ENCODE measurements at places on chromosomes 5 and 9.

GRCh38 chr9:127862075-127863011 is 7.9 kb upstream of the ENG start:
- DNase-seq = no peak

DNA sequence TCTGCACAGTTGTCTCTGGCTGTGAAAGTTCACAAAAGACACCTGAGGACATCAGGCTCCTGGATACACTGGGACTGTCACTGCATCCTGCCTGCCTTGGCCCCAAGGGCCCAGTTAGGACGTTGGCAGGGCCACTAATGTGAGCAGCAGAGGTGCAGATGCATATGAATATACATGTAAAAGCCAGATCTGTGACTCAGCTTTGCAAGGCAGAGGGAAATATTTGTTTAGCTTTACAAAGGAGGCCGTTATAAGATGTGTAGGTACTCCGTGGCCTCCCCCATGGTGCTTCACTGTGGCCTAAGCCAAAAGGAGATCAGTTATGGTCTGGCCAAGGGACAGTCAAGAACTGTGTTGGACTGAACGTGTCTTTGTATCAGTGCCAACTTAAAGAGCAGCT is 4.1 kb upstream of the C1QTNF3 start:
- no peak for DNase-seq

GRCh38 chr9:130938652-130939404 is at the start of gene FIBCD1:
Gene FIBCD1, minus strand, starts transcription at chr9:130939247. Its CDS starts 640 bp downstream, at chr9:130938607.
- DNase-seq = no peak

DNA sequence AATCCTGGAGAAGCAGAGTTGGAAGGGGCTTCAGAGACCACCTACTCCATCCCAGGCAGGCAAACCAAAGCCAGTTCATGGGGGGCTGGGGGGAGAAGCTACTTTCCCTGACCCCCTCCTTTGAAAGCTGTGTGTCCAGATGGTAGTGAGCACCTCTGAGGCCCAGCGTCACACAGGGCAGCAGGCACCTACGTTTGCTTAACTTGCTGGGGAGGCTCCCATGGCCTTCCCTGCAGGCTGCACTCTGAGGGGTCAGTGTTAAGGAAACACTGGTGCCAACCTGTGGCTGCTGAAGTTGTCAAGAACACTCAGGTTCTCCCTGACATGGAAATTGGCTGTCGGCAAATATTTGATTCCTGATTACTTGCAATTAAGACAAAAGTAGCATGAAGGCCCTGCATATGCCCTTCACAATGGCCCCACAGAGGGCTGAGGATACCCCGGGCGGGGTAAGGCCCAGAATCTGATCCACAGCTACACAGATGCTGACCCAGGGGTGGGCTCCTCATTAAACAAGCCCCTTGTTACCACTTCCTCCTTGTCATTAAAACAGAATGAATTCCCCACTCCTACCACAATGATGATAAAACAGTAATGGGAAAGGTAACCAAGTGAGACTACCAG is 208.5 kb downstream of the FSTL4 start:
- DNase-seq = no peak

DNA sequence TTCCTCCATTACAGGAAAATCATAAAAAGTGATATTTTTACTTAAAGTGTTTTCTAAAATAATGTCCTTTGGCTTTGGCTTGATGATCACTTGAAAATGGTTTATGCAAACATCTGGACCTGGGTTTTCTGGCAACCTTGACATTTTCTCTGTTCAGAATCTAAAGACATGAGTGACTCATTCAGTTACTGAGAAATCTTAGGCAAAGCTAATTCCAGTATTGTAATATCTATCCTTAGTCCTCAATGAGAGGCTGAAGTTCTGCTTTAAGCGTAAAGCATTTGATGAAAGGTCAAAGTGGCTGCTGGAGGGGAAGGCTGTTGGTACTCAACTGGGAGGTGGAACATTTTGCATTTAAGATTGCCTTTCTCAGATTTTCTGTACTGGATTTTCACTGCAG is 2.3 kb downstream of the MAN2A1 start:
- DNase-seq = no peak

- no peak for DNase-seq
These were observed 17.4 kb downstream of the GFI1B start for GRCh38 chr9:132995879-132996278.

DNA sequence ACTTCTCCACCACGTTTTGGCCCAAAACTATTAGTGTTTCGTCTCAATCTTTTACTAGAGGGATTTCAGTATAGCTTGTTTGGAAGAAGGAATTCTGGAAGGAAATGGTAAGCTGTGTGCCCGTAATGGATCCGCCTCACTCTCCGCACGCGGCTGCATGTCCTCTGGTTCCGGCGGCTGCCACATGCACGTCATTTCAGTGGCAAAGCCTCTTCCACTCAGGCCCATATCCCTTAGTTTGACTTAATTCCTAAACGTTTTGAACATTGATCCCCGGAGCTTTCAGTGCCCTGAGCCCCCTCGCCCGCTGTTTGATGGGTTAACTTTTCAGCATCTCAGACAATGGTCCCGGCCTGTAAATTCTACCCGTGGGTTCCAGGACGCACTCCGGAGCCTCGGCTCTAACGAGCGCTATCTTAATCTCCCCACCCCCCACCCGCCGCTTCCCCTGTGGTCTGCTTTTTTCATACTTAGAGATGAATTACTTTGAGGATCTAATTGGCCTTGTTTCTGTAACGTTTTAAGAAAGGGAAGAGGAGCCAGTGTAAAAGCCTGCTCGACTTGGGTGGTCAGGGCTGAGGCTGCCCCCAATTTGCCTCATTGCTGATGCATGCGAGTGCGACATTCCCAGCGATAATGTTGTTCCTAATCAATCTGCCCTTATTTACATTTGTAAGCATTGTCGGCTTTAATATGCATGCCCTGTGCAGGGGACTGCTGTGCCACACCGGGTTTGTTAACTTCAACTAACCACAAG is 4.6 kb downstream of the PTCH1 start:
- no peak for DNase-seq

- no peak for DNase-seq
These were observed 49.7 kb upstream of the NKD2 start for GRCh38 chr5:958701-959571.

- DNase-seq = no peak
These were observed 760.1 kb downstream of the MAT2B start for GRCh38 chr5:164265566-164265965.

DNA sequence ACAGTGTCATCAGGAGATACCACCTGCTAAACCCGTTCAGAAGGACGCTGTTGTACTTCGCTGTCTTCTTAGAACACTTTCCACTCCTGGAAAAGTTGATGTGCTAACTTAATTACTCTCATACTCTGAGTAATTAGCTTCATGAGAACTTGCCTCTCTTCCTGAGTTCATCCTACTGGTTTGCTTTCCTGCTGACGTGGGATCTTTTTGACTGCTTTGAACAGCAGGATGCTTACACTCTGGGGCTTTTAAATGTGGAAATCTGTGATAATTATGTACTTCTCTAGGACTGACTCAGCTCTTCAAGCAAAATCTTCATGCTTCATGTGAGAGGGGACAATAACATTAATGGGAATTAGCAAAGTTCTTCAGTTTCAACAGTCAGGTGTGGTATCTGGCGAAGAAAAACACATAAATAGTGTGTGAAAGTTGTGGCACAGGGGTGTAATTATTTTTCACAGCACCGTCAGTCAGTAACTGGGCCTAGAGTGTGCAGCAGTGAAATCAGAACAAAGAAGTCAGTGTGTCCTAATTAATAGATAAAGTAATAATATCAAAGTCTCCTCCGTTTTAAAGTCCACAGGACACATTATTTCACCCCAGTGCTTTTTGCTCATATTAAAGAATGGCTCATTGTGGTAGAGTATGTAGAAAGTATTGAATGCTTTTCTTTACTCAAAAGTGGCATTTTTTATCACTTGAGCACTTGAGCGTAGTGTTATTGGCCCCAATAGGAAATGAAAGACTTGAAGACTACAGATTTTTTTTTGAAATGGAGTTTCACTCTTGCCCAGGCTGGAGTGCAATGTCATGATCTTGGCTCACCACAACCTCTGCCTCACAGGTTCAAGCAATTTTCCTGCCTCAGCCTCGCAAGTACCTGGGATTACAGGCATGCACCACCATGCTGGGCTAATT is 140.9 kb upstream of the DMRT1 start:
- no peak for DNase-seq

- no peak for DNase-seq
These were observed 187.2 kb upstream of the CDH10 start for GRCh38 chr5:24831989-24832388.

GRCh38 chr9:124342776-124343485 is 72.3 kb downstream of the PSMB7 start:
- no peak for DNase-seq

GRCh38 chr9:122364783-122365150 is 6.1 kb upstream of the PTGS1 start:
- no peak for DNase-seq

DNA sequence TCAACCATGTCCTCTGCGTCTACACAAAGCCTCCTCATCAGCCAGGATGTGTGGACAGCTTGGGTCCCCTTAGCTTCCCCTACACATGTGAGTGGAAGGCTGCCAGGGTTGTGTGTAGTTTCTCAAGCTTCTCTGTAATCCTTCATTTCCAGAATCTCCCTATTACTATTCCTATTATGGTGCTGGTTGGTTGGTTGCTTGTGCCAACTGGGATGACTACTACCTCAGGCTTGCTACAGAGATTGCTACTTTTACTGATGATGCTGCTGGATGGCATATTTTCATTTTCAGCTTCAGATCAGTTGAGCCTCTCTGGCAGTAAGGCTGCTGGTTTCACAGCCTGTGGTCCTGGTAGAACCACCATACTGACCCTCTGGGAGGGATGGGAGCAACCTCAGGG is 39.9 kb downstream of the ATG10 start:
- DNase-seq = no peak

DNA sequence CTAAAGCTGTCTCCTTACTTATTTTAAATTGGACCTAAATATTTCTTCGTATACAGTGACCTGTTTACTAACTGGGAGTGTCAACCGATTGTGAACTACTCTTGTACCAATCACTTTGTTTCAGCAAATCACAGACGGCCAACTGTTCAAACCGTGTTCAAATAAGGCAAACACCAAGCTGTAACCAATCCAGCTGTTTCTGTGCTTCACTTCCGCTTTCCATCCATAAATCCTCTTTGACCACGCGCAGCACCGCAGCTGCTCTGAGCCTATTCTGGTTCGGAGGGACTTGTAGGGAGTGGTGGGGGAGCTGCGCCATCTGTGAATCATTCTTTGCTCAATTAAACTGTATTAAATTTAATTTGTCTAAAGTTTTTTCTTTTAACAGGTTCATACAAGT is 4.8 kb upstream of the FAM240B start:
- DNase-seq = no peak

DNA sequence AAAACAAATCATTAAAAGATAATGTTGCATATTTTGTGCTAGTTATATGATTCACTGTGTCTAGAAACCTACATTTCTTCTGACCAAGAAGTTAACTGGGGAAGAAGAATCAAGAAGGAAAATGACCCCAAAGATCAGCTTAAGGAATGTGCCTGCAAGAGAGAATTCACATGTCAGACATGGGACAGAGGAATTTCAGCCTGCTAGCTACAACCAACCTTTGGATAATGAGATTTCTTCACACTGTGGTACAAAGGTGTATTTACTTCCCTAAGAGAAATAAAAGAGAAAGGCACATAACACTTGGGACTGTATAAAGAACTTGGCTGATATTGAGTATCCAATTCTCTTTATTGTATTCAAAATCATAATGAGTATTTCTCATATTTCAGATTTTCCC is 39.6 kb upstream of the ELL2 start:
- DNase-seq = no peak

DNA sequence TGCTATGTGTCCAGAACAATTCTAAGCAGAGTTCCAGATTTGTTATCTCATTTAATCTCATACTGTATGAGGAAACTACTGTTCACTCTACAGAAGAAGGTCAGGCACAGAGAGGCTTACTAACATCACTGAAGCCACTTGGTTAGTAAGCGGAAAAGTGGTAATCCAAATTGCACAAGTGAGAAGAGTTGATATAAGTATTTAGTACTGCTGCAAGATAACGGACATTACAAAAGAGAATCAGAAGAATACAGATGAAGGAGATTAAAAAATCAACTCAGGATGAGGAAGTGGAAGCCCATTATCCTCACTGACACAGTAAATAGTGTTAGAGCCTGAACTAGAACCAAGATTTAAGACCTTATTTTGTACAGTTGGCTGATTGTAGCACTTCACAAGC is 22.3 kb upstream of the TLR4 start:
- DNase-seq = no peak

DNA sequence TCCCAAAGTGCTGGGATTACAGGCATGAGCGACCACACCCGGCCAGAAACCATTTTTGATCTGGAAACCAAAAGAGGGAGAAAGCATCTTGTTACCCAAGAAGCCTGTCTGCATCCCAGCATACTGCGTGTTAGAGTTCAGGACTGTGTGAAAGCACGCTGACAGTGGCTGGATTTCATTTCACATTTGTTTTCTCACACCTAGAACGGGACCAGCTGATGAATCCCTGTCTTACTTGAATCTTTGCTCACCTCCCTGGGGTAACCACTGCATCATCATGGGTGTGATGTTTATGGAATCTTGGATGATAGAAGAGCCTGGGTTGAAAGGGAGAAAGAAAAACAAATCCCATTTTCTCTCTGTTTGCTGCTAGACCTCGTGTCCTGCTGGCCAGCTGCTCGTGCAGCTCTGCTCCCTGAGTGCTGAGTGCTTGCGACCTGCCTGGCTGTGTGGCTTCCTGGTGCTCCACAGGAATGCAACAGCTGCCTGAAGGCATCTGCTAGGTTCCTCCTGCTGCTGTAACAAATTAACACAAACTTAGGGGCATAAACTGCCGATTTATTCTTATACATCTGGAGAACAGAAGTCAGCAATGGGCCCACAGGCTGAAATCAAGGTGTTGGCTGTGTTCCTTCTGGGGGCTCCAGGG is 378.3 kb upstream of the DAP start:
- no peak for DNase-seq

Measured in activated CD8-positive, alpha-beta memory T cell treated with anti-CD3 and anti-CD28 coated beads for 48 hours (primary cell).